ENCODE measurements at places on chromosomes 11 and 22.

GRCh38 chr22:30873661-30874060 lies 94.9 kb downstream of the MORC2 start:
- DNase-seq: no peak

GRCh38 chr11:96111308-96111707 lies 187.4 kb upstream of the MTMR2 start:
- DNase-seq: no peak

DNA sequence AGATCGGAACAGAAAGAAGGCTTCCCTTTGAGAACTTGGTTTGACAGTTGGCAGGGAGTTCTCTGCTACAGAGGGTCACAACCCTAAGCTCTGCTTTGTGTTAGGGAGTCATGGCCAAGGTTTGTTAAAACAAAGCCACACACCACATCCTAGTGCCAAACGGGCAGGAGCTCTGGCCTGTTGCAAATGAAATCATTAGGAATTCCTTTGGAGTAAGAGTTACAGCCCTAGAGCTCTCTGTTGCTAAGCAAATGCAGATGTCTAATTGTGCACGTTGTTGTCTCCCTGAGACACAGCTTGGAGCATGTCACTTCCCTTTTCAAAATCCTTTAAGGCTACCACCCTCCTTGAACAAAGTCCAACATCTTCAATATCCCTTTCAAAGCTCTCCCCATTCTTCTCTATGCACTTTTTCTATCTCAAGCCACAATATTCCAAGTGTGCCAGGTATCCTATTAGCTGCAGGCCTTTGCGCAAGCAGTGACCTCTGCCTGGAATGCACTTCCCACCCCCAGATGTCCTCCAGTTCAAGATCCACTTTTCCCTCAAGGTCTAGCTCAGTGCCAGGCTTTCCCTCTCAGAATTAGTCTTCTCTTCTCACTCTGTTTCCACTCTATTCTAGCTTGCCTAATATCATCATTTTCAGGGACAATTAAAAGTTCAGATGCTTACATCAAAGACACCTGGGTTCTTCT lies 253.7 kb upstream of the POU2AF2 start:
- no peak for DNase-seq

DNA sequence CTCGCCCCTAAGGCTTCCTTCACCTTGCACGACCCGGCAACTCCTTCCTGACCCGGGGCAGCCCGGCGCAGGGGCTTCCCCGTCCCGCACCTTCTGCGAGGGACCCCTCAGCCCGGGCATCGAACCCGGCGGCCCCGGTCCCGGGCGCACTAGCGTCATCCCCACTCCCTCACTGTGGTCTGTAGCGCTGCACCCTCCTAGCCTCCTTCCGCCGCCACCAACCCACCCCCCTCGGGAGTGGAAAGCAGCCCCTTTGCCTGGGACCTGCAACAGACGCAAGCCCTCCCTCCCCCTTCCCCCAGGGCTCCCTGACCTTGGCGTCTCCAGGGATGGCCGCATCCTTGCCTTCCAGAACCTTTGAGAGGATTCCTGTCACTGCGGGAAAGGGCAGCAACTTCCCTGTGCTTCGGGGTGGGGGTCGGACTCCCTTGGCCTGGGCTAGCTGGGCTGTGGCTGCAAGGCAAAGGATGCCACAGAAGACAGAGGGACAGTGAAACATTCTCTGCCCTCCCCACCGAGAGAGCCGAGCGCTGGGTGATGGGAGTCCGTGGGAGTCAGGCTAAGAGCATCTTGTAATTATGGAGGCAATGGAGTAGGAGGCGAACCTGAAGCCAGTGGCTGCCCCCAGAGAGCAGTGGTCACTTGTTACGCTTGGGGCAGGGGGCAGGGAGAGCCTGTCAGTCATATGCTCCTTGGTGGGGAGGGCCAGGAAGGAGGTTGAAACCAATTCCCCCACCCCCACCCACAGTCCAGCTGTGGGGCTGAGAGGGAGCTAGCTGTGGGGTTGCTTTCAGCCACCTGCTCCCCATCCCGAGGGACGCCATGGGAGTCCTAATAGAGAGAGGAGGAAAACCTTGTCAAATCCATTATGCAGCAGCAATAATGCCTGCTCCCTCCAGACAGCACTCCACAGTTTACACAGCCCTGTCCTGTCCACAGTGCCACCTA lies 920 bp downstream of the TMEM132A start:
- no peak for DNase-seq

GRCh38 chr22:45163099-45163450 lies 650 bp upstream of the NUP50 start:
- DNase-seq: no peak

DNA sequence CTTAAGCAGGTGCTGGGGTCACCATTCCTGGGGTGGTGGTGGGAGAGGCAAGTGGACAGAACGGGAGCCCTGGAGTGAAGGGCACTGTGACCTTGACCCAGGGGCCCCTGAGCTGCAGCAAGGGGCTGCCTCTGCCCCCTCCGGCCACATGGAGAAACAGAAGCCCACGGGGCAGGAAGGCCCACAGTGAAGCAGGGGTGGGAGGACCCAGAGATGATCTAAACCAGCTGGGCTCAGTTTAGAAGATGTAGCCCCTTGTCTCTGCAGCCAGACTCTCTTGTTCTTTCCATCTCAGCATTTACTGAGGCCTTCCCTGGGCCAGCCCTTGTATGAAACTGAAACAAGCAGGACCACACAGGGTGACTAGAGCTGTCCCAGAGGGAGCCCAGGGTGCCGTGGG lies 30.5 kb downstream of the WNT11 start:
- DNase-seq: no peak

GRCh38 chr11:41379084-41379483 lies 80.4 kb downstream of the LRRC4C start:
- no peak for DNase-seq

- no peak for DNase-seq
Measured at GRCh38 chr22:40714499-40715337, 35.4 kb downstream of the MCHR1 start.
